Stimulated activated CD4-positive, alpha-beta T cell treated with anti-CD3 and anti-CD28 coated beads, TNF-alpha, amount 100 ng/mL, for 4 hours (primary cell): ENCODE measurements at places on chromosomes 13 and 19.

GRCh38 chr19:58395220-58395978 is at the start of gene RNF225:
Gene RNF225, plus strand, starts transcription at chr19:58395656. Its CDS starts 434 bp downstream, at chr19:58396090.
- peak; percentile 28 for DNase-seq

DNA sequence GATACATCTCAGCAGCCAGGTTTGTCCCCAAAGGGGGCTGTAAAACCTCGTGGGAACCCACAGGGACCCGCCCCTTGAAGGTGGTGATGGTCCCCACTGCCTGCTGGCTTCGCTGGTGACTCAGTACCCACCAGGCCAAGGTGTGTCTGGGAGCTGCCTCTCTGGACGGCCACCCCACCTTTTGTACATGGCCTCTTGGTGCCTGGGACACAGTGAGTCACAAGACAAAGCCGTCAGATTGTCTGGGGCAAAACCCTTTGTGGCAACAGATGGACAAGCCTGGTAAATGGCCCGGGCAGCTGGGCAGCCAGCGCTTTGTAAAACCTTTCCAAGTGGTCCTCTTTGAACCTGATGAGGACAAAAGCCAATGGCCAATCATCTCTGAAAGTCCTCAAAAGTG is 27.9 kb upstream of the KLF2 start:
- no peak for DNase-seq

DNA sequence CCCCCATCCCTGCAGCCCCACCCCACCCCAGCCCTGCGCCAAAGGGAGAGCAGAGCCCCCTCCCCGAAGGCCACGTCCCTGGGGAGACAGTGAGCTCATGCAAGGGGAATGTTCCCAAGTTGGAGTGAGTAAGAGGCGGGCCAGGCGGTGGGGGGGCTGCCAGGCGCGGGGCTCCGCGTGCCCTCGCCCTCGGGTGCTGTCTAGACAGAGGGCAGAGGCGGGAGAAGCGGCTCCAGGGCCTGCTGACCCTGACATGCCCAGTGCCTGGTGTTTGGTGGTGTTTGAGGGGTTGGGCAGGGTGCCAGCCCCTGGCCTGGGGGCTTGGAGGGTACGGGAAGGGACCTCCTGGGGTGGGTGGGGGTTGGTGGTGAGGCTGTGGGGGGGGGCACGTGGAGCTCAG is 1.0 kb downstream of the FSTL3 start:
- DNase-seq, result no peak

GRCh38 chr13:100671389-100672182 is 3.0 kb downstream of the TMTC4 start:
- DNase-seq, result no peak

- DNase-seq, result peak; percentile 91
These were observed 1.6 kb downstream of the RASIP1 start for GRCh38 chr19:48738557-48739403.

GRCh38 chr19:958967-959855 is 24.9 kb upstream of the WDR18 start:
- peak; percentile 23 for DNase-seq

DNA sequence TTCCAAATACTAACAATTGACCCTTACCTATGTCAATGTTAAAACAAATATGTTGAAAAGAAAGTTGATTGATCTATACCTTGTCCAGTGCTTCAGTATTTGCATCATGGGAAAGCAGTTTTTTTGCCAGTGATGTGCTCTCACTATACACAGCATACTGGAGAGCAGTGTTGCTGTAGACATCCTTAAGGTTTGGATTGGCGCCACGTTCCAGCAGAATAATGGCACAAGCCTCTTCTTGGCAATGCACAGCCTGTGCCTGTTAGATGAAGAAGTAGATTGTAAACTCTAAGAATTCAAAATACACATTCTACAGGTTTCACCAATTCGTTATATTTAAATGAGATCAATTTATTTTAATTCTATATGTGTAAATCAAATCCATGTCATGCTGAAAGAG is 43.9 kb upstream of the C1QTNF9B start:
- no peak for DNase-seq

DNA sequence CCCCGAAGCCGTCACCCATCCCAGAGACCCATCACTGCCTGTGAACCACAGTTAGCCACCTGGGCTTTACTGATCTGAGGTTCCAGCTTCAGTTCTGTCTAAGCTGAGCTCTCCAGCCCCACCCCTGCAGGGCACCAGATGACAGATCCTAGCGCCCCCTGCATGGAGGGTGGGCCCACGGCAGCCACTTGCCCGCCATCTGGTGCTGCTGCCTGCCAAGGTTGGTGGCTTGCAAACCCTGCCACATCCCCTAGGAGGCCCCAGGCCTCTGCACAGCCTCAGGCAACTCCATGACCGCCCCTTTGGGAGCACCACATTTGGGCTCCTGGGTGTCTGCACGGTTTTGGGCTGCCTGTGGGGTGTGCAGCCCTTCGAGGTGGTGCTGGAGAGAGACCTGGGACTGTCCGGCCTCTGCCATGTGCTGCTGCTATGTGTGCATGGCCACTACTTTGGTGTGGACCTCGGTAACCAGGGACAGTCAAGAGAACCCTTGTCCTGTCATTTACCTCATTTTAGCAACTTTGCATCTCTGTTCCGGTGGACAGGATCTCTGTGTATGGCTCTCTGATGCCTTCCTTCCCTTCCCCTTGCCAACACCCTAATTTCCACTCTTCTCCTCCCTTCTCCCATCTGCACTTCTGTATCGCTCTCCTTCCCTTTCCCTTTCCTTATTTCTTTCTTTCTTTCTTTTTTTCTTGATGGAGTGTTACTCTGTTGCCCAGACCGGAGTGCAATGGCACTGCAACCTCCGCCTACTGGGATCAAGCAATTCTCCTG is 17.4 kb upstream of the SDHAF1 start:
- no peak for DNase-seq
